ENCODE measurements at places on chromosomes 5 and 9.

DNA sequence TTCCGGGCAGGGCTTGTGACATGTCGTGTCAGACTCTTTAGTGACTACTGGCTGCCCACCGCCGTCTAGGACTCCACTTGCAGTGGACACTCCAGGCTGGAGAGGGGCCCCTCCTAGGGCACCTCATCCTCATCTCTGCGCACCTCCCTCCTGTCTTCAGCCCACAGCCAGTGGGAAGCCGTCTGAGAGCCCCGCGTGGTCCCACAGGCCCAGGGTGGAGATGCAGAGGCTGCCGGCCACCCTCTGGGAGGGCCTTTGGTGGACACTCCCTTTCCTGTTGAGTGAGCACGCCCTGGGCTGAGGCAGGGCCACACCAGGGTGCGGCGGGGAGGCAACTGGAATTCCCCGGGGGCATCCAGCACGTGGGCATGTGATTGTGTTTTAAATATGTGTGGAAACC, 80.5 kb downstream of the IRX2 start:
- no peak for DNase-seq

- no peak for DNase-seq
Observed at GRCh38 chr5:78638973-78639669, 9.5 kb downstream of the LHFPL2 start.

DNA sequence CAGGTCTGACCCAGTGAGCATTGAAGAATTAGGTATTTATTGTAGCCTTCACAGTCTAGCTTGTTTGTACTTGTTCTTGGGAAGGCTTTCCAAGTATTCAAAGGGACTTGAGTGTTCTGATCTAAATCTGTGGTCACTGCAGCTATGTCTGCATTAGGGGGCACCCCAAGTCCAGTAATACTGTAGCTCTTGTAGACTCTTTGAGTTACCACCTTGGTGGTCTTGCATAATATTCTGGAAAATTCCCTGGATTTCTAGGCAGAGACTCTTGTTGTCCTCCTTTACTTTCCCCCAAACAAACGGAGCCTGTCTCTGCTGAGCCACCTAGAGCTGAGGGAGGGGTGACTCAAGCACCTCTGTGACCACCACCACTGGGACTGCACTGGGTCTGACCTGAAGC, 149.5 kb upstream of the DHFR start:
- DNase-seq = no peak

DNA sequence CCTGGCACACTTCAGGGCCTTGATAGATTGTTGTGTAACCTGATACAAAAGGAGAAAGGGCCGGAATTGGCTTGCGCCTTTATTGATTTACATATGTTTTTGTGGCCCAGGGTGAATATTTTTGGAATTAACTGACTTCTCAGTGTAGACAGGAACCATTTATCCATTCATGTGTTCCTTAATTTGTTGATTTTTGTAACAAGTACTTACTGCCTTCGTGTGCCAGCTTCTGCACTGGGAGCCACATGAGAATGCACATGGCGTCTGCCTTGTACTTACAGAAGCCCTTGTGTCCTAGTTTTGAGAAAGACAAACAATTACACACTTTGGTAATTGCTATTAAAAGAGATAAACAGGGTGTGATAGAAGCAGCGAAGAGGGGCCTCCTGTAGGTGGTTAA, 26.4 kb downstream of the EHMT1 start:
- no peak for DNase-seq

DNA sequence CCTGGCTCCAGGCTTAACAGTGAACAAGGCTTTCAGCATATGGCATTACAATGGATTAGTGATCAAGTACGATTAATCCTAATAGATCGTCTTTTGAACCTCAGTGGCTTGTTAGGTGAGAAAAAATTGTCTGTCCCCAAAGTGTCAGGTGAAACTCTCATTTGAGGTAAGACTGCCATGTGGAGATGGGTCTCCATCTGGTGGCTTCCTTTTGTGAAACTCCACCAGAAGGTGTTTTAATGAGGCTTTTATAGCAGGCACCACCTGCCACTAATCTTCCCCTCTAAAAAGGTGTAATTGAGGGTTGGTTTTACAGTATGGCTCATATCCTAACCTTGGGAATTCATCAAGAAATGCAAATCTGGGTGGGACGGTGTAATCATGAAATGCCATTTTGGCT, 471.1 kb upstream of the MPDZ start:
- DNase-seq = no peak

DNA sequence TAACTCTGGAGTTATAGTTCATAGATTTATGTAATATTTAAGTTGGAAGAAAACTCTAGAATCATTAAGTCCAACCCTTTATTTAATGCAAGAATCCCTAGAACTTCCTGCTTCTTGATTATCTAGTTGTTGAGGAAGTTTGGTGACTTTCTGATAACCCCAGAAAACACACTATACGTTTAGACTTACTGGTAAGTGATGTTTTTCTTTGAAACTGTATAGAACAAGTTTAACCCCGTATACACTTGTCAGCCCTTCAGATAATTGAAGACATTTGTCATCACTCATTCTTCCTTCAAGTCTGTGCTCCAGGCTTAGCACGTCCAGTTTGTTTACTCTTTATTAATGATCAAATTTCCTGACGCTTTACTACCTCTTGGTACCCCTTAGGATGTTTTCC, 9.0 kb downstream of the NDUFS4 start:
- no peak for DNase-seq

DNA sequence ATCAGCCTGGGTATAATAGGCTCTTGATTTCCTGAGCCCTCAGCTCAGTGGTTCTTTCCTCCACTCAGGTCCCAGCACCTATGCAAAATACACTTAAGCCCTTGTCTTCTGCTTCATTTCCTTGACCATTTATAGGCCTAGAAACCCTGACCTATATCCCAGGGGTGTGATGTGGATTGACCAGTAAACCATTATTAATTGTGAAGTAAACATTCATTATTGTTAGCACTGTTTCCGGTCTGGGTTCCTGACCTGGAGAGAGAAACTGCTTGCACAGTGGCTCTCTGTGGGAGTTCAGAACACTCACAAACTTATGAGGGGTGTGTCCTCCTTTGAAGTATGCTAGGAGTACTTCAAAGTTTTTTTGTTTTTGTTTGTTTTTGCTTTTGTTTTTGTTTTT, 19.6 kb upstream of the TOMM5 start:
- DNase-seq = no peak

- no peak for DNase-seq
Observed at GRCh38 chr5:71924325-71924724, 182.9 kb upstream of the MAP1B start.

- peak; percentile 78 for DNase-seq
Observed at GRCh38 chr5:172417983-172418630, 36.2 kb downstream of the SH3PXD2B start.

- DNase-seq = no peak
Observed at GRCh38 chr9:135670721-135671590, 7.8 kb downstream of the LCN9 start.

GRCh38 chr9:29648601-29649000, 2075.3 kb upstream of the C9orf72 start:
- no peak for DNase-seq

DNA sequence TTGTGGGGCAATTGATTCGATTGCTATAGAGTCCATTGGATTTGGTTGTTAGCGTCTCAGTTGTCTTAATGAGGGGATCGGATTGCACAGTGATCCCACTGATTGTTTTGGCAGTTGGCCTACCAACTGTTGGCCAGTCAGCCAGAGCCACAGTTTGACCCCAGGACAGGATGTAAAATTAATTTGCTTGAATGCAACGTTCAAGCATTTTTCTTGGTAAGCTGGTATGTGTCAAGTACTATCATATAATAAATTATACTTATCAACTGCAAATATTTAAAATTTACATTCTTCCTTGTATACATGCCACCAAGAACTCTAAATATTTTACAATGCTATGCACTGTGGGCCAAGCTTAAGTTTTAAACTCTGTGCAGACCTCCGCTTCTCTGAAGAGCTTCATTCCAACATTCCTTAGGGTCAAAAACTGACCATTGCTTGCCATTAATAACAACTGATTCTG, 80.4 kb upstream of the OSMR start:
- no peak for DNase-seq

GRCh38 chr5:23703940-23704855, 196.8 kb downstream of the PRDM9 start:
- DNase-seq = no peak

DNA sequence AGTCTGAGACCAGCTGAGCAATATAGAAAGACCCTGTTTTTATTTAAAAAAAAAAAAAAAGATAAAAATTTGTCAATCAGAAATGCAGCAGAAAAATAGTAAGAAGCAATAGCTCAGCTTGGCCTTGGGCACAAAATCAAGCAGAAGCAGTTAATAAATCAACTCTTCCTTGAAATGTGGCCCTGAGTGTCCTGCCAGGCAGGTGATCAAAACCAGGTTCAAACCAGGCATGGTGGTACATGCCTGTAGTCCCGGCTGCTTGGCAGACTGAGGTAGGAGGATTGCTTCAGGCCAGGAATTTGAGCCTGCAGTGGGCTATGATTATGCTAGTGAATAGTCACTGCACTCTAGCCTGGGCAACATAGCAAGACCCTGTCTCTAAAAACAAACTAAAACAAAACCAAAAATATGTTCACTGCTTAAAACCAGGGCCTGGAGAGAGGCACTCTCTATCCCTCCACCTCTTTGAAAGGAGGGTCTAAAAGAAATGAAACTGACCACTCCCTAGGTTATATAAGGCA, 27.9 kb upstream of the KLF9 start:
- DNase-seq = no peak

GRCh38 chr9:96440671-96441199, 9.2 kb upstream of the HABP4 start:
- no peak for DNase-seq

GRCh38 chr5:78560000-78560855, 88.3 kb downstream of the LHFPL2 start:
- no peak for DNase-seq

GRCh38 chr9:2798423-2798822, 45.5 kb downstream of the PUM3 start:
- DNase-seq = no peak

- DNase-seq = no peak
Observed at GRCh38 chr5:9658706-9659105, 28.6 kb upstream of the TAS2R1 start.

GRCh38 chr5:171957591-171958251, 48.7 kb downstream of the FBXW11 start:
- no peak for DNase-seq
